Cortex of kidney (tissue), 1 donor: ENCODE measurements at places on chromosomes 16 and 17.

DNA sequence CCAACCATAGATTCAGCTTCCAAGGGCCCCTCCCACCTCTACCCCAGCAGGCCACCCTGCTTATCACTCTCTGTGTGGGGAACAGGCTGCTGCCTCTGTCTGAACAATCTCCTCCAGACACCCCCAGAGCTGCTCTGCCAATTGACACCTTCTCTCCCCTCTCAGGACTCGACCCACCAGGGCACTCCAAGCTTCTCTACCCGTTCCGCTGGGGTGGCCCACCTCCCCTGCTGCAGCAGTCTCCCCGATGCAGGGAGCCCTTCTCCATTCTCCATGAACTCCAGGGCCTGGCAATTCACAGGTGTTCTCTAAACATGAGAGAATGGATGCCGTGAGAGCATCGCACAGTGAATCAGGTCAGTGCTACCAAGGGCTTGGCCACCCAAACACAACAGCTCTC lies 28.3 kb upstream of the FAAP100 start:
- DNase-seq: no peak

DNA sequence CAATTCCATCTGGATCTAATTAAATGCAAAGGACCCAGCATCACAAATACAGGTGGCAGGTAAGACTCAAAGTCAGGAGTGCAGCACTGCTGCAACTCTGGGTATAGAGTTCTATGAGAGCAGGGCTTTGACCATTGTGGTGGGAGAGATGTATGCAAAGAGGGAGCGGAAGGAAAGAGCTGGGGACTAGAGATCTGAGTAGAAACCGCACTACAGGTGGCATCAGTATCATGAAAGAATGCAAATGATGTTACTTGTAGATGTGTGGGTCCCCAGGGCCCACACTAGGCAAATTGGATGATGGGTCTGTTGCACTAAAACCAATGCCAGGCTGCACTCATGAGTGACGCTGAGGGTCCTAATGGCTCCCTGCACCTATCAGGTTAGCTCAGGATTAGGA lies 287.1 kb upstream of the ASIC2 start:
- DNase-seq: no peak

DNA sequence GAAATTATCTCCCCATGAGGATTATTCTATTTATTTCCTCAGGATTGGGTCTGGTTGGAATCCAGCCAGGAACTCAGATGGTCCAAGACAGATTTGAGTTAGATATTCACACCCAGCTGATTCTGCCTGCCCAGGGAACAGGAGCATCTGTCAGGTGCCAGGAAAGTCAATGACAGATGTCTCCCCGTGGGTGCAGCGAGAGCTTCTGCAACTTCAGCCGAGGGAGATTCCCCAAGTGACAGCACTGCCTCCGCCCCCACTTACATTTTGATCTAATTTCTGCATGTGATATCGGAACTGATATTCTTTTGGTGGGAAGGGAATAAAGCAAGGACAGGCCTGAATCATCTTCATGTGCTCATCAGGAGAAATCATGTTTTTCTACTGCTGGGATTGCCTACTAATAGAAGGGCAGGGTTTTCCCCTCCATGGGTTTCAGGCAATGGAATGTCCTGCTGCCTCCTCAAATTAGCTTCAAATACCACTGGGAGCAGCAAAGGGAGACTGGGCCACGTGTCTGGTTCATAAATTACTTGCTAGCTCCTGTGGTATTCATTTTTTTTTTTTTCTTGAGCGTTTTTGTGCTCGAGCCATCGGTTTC lies 15.7 kb upstream of the DHX8 start:
- no peak for DNase-seq

GRCh38 chr16:85613604-85614337 lies 649 bp downstream of the GSE1 start:
- no peak for DNase-seq

GRCh38 chr16:25311950-25312349 lies 54.3 kb upstream of the ZKSCAN2 start:
- DNase-seq: no peak

- no peak for DNase-seq
Measured at GRCh38 chr17:14197586-14197985, 39.1 kb downstream of the CDRT15 start.

- DNase-seq: no peak
Measured at GRCh38 chr17:77372444-77373298, 231.9 kb downstream of the SEC14L1 start.

- no peak for DNase-seq
Measured at GRCh38 chr17:40497695-40498094, 3.7 kb downstream of the TNS4 start.

GRCh38 chr16:59719121-59719520 lies 985.0 kb upstream of the GOT2 start:
- DNase-seq: no peak

DNA sequence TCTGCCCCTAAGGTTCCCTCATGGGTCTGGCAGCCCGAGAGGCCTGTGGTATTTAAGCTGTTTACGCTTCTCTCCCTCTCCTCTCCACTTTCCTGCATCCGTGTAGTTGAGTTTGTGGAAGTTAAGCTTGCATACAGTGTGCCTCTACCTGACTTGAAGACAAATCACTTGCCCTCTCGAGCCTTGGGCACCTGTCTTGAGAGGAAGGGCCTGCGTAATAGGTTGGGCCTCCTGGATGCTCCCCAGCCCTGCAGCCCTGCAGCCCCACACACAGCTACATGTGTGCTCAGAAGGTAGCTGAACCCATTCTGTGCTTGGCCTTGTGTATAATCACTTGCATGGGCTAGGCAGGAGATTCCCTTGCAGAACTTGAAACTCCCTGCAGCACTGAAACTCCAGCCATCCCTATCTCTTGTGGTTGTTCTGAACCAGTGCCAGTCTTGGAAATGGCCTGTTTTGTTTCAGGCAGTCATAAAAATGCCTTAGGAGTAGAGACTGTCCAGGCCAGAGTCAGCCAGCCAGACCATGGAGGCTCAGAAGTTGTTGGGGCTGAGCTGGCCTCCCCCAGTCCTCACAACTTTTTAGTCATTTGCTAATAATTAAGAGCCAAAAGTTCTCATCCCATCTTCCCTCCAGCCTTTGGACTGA lies 134.6 kb downstream of the CLEC16A start:
- DNase-seq: no peak

DNA sequence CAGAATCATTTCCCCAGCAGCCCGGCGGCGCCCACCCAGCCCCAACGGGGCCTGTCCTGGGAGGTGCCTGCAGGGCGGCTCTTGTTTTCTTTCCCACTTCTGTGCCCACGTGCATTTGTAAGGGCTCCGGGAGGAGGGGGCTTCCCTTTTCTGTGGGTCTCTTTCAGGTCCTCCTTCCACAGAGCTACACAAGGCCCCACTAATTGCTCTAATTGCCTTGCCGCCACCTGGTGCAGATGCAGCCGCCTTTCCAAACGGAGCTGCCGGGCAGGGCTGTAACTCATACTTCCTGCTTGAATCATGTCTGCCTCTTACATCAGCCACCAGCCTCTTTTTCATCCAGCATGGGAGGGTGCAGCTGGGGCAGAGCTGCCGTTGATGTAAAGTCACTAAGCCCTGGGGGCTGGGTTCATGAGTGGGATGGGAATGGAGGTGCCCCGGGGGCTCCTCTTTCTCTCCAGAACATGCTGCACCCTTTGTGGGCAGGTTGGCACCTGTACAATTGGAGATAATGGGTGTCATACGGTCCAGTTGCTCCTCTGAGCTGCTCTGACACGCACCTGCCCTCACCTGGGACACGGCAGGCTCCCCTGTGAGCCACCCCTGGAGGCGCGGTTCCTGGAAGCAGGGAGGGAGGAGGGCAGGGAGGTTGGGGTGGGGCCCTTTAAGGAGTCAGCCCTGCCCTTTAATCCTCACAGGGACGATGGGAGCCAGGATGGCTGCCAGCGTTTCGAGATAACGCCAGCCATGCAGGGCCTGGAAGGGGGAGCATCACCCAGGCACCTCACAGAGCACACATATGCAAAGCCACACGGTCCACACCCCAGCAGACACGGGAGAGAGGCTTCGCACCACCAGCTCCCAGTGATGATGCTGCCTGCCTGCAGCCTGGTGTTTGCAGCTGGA lies 41.1 kb upstream of the KLHDC4 start:
- DNase-seq: no peak

DNA sequence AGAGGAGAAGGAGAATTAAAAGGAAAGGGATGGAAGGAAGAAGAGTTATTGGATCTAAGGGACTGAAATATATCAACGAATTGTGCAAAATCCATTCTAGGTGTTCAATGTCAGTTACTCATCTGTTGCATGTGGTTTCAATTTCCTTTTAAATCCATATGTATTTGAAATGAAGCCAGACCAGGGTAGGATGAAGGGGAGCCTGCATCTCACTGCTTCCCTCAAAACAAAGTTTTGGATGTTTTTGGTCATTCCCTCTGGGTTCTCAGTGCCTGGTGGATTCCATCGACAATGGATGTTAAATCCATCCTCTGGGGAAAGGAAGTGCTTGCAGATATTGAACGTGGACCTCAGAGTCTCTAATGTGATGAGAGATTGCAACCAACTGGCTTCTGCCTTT lies 103.5 kb upstream of the XYLT1 start:
- DNase-seq: no peak

DNA sequence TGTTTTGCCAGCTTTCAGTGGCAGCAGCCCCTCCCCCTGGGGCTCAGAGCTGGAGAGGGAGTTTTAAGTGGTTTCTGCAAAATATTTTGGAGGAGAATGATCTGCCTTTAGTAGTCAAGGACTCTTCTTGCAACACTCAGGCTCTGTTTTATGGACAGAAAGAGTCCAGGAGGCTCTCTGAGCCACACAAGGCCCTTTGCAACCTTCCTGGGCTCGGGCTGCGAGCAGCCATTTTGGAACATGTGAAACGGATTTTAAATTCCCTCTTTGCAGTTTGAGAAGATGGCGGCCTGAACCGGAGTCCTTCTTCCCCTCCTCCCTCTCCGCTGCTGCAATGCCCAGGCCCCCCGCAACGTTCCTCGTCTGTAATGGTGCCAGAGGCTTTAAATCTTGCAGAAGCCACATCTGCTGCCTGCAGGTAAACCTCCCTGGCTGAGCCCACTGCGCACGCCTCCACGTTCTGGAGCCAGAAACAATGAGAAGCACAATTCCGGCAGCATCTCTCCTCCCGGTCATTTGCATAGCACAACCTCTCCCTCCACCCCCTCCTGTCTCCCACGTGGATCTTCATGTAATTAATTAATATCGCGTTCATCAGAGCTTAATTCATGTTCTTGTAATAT lies 386.1 kb downstream of the SEC14L1 start:
- DNase-seq: no peak

DNA sequence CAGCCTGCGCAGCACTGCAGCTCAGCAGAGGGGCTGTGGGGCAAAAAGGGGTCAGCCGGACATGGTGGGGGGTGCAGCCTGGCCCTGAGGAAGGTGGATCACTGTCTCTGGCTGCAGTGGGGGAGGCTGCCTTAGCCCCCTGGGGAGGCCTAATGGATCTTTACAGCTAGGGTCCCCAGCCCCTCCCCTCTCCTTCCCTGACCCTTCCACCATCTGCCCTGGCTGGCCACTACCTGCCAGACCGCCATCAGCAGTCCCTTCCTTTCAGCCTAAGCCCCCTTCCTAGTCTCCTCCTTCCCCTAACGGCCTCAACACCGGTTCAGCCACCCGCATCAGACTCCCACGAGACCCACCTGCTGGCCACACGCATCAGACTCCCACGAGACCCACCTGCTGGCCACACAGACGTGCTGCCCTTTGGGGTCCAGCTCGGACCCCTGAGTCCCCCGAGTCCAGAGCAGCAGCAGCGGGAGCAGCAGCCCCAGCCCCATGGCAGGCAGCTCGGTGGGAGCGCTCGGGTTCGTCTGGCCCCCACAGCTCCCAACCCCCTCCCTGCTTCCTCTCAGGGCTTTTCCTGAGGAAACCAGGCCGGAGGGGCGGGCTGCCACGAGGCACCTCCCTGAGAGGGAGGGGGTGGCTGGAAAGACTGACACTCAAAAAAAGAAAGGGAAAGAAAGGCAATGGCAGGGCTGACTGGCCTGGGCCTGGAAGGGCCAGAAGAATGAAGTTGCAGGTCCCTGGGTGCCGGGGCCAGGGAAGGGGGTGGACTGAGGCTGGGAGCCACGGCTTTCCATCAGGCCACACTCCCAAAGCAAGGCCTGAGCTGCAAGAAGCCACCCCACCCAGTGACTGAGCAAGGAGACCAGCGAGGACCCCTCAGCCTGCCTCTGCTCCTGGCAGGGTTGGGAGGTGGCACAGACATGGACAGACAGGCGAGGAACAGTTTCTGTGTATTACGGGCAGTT lies at the start of gene SCARF1:
Gene SCARF1 (minus strand): TSS at position 526 of the 965 bp plus-strand sequence. CDS start 35 bp downstream, at position 491.
- no peak for DNase-seq

DNA sequence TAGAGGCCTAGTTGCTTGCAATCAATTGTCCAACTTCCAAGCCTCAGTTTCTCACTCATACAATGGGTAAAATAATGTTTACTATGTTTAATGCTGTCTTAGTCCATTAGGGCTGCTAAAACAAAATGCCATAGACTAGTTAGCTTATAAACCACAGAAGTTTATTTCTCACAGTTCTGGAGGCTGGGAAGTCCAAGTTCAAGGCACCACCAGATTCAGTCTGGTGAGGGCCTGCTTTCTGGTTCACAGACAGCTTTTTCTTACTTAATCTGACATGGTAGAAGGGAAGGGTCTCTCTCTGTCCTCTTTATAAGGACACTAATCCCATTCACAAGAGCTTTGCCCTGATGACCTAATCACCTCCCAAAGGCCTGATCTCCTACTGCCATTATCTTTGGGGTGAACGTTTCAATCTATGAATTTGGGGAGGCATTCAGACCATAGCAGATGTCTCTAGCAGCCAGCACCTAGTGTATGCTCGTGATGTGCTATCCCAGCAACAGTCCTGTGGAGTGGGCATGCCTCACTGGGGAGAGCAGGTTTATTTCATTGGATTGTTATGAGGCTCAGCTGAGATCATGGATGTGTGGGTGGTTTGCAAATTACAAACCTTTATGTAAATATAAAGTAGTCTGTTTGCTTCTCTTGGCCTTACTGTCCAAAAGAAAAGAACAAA lies 25.2 kb downstream of the YPEL2 start:
- DNase-seq: no peak

- DNase-seq: no peak
Measured at GRCh38 chr16:53817117-53817755, 113.3 kb downstream of the FTO start.

GRCh38 chr17:33166472-33166871 lies 126.6 kb downstream of the ASIC2 start:
- DNase-seq: no peak
